ENCODE measurements at places on chromosomes 1 and 21.

GRCh38 chr1:229717786-229718576 lies 91.9 kb downstream of the URB2 start:
- no peak for DNase-seq

DNA sequence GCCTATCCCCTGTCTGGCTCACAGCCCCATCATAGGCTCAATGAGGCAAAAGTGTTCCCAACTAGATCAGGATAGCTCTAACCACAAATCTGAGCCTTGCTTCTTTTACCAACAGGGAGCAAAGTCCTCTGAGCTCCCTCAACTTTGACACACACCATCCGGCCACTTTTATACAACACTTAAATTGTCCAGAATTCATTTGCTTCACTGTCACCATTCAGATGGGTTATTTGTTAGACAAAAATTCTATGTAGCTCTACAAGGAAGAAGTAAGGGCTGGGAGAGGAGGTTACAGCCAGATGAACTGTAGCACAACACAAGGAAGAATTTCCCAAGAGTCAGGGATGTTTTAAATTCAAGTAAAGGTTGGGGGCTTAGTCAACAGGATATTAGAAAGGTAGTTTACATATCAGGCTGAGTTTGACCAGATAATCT lies 50.8 kb downstream of the TGFBR3 start:
- DNase-seq, result no peak

GRCh38 chr1:243421784-243422183 lies 165.9 kb downstream of the SDCCAG8 start:
- DNase-seq, result peak; percentile 88

GRCh38 chr1:89453123-89453972 lies 71.3 kb upstream of the LRRC8B start:
- no peak for DNase-seq

DNA sequence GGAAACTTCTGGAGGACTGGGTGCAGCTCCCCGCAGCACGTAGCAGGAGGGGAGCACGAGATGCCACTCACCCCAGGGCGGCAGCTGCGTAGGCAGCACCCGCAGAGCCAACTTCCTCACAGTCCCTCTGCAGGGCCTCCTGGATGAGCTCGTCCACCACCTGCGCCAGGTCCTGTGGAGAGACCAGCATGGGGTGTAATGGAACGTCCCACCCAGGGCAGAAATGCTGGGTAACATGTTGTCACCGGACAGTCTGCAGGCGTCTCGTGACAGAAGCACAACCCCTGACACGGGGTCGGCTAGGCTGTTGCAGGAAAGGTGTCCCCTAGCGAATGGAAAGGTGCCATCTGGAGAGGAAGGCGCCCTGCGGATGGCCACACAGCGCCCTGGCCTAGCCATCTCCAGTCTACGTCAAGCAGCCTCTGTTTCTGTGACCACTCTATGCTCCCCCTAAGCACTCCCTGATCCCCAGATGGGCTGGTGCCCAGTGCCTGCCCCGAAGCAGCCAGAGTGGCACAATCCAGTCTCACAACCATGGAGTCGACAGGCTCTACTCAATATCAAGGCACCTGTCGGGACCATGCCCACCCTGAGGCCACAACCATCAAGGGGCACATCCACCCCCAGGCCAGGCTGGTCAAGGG lies 21.2 kb downstream of the MCM3AP start:
- DNase-seq, result no peak

DNA sequence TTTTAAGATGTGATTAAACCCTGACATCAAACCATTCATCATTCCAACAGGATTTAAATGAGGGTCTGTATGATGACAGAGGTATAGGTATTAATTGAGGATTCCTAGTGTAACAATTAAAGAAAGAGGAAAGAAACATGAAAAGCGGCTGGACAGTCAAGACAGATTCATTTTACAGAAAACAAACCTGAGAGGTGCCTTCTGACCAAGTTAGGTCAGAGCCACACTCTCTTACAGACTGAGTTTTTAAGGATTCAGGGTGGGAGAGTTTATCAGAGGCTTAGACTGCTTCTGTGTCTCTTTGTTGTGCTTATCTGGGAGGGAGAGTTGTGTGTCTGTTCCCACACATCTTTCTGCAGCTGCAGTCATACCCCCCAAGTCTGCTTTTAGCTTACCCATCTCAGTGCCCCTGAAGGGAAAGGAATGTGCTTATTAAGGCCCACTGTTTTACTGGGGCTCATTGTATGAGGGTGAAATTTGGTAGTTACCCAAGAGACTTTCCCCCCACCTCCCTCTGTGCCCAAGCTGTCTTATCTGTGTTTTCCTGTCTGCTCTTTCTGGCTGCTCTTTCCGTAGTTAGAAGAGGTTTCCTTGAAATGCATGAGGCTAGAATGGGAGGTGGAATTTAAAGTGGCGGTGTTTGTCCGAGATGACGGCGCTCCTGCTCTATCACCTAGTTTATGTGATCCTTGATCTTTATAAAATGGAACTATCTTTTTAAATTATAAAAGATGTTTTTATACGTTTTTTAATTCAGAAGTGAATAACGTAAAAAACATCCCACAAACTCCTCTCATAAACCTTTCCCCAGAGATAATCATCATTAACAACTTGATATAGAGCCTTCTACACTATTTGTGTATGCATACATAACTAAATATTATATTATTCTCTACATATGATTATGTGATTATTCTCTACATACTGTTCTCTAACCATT lies 96.0 kb upstream of the TNFSF4 start:
- no peak for DNase-seq

- peak; percentile 27 for DNase-seq
Measured at GRCh38 chr21:18951271-18952038, 547.9 kb upstream of the TMPRSS15 start.

- peak; percentile 95 for DNase-seq
Measured at GRCh38 chr1:204288021-204288588, 71.6 kb downstream of the PLEKHA6 start.

- peak; percentile 39 for DNase-seq
Measured at GRCh38 chr1:107196973-107197562, 56.2 kb downstream of the NTNG1 start.

DNA sequence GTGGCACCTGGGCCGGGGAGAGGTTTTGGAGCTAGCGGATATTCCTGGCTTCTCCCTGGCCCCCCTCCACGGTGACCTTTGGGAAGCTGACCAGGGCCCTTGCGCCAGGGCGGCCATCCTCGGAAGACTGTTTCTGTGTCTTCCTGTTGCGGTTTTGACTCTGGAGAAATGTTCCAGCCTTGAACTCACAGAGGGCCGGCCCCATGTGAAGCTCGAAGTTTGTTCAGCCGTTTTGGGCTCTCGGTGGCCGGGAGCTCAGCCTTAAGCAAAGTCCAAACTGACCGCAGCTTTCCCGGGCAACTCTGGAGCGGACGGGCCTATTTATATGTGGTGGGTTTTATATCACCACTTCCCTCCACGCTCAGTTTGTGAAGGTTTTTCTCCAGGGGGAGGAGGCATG lies 17.0 kb upstream of the WNT4 start:
- DNase-seq, result no peak

DNA sequence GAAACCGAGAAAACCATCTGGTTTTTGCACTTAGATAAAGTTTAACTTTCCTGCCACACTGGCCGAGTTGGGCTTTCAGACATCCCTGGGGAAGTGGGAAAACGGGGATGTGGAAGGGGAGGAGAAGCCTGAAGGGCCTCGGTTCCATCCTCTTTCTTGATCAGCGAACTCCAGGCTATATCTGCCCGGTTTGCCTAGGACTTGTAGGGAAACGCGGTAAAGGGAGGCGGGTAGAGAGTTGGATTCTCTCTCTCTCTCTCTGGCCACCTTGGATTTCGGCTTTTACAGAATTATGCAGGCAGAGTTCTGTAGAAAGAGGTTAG lies 4.6 kb upstream of the LHX8 start:
- DNase-seq, result no peak

DNA sequence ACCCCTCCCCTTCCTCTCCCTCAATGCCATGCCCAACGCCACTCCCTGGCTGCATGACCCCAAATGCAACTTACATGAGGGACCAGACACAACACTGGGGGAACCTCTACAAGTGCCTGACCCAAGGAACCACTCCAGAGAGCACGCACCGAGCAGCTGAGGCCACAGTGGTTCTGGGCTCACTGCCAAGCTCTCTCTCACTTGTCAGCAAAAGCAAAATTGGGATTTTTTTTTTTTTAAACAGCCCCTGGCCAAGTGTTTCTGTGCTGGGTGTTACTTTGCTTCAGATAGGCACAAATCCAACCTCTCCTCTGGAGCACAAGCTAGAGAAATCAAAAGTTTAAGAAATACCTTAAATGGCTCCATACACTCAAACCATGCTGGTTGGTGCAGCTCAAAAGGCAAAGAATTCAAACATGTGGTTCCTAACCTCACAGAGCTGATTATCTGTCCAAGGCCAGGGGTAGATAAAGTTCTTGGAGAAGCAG lies 363.0 kb downstream of the SETD4 start:
- no peak for DNase-seq

GRCh38 chr1:77280962-77281361 lies 857 bp upstream of the AK5 start:
- no peak for DNase-seq

DNA sequence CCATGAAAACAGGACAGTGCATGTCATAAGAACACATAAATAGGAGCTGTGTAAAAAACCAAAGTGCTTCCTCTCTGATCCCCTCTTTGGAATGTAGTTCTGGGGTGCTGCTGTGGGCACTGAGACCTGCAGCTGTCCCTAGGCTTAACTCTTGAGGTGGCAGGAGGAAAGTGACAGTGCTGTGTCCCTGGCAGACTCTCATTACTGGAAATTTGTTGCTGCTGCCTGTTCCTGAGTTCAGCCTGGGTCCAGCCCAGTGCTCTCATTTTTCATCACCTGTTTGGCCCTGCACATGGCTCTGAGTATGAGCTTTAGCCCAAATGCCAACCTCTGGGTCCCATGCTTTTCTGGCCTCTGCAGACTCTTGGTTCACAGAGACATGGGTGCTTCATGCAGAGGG lies 329.3 kb downstream of the DSCAM start:
- DNase-seq, result no peak

DNA sequence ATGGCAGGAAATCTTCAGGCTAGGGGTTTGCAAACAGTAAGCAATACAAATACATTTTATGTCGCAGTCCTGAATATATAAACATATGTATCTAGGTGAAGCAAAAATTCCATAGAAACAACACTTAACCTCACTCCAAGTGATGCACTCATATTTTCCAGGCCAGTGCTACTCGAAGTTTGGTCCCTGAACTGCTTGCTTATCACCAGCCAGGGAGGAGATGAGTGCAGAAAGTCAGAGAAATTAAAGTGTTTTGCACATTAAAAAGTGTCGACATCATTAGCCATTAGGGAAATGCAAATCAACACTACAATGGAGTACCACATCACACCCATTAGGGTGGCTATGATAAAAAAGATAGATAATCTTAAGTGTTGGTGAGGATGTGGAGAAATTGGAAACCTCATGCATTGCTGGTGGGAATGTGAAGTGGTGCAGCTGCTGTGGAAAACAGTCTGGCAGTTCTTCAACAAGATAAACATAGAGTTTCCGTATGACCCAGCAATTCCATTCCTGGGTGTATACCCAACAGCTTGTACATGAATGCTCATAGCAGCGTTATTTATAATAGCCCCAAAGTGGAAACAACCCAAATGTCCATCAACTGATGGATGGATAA lies 70.5 kb upstream of the CSF1 start:
- DNase-seq, result no peak

GRCh38 chr1:203049576-203050180 lies 23.4 kb downstream of the PPFIA4 start:
- no peak for DNase-seq

DNA sequence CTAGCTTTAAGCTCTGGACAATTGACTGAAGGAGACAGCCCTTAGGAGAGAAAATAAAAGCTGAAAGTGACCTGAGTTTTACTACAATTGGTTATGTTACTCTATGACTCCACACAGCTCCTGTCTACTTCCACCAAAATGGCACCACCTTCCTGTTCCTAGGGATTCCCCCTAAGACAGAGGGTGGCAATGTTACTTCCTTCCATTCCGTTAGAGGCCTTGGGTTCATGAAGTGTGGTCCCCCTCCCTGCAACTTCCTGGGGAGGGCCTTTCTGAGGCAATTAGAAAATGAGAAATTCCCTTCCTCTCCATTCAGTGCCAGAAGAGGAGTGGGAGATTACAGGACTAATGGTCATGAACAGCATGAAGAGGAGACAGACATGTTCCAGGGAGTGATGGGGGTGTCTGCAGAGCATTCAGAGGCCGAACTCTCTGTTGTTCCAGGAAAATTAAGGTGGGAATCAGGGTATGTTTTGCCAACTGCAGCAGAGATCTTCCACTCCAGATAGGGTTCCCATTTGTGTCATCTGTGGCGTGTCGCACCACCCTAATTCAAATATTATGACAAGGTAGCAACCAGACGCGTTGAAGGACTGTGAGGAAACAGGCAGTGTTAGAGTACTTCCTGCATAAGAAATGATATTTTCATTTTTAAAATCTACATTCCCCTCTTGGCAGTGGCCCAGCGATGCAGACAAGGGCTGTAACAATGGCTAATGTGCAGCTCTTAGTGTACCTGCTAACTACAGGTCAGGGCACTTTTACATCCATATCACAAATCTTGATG lies 53.1 kb upstream of the TRIM67 start:
- no peak for DNase-seq

DNA sequence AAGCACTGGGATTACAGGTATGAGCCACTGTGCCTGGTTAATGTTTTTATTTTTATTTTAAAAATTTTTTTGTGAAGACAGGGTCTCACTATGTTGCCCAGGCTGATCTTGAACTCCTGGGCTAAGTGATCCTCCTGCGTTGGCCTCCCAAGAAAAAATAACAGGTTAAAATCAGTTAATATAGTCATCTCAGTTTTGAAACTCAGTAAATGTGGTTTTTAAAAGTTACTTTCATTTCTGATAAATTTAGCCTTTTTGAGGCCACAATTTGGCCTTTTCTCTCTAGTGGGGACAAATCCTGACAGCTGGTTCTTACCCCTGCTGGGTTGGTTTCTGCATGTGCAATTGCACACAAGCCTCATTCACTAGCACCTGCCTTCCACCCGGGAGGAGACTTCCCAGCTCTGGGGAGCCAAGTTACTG lies 13.3 kb downstream of the PMF1 start:
- no peak for DNase-seq

- DNase-seq, result no peak
Measured at GRCh38 chr1:100249155-100249536, 488 bp downstream of the DBT start.

DNA sequence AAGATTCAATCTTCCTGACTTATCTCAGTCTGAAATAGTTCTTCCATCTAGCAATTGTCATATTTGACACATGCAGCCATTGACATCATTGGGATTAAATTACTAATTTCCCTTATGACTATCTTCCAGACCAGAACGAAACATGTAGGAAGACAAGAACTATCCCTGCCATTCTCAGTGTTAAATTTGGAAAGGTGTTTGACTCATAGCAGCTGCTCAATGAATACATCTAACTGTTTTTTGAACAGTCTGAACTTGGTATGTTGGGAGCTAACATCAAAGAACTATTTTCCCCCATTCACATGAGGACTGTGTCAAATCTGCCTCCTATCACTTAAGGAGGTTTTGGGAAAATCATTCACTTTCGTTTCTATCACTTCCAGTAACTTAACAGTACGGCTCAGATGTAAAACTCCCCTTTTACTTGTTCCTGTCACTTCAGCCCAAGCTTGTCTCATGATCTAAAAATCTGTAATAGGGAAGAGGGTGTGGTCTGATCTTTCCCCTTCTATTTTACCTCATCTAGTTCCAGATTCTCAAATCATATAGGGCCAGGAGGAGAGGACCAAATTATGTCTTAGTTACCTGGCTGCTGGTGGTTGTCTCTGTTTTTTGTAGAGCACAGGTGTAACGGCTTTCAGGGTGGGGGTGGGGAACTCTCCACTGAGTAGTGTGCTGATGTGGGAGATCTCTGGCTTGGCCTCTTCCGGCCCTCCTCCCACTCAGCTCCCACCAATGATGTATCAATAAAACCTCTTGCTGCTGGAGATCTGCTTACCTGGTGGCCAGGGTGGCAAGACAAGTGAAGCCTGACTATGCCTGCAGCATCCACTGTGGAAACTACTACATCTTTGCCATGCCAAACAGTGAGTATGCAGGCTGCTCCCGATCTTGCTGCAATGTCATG lies 26.2 kb upstream of the SLAMF1 start:
- DNase-seq, result no peak

All from ACHN (cell line).